Large intestine (tissue), 12 donors: ENCODE measurements at places on chromosomes 11 and 22. TPM values are rescaled to one million over a fixed set of nuclear protein-coding genes. Genes with fewer than 3 reads are reported as not detected.

The MAPK11 gene
- polyA plus RNA-seq = 5.1 TPM

DNA sequence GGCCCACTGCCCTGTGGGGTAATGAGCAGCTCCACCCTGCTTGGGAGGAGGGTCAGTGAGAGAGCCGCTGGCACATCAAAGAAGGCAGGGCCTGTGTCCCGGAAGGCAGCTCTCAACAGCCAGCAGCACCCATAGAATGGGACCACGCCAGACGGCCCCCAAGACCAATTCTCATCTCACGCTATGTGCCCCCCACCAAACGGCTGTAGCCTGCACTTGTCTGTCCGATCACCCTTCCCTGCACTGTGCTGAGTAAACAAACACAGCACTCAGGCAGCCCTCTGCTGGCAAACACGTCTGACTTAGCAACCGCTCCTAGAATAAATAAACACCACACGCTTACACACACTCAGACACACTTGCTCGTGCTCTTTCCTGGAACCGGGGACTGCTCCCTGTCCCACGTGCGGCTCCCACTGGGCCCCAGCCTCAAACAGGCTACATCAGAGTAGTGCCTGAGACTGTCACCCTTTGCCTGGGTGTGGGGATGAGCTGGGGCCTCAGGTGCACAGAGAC is 53.2 kb upstream of the CDON start:
- DNase-seq = peak; percentile 94
- H3K4me1 ChIP-seq = peaks cover 43% of the 10 kb centered on the region
- H3K27ac ChIP-seq = peak overlapping the region; percentile 43
- H3K27me3 ChIP-seq = no peaks in the 10 kb centered on the region

DNA sequence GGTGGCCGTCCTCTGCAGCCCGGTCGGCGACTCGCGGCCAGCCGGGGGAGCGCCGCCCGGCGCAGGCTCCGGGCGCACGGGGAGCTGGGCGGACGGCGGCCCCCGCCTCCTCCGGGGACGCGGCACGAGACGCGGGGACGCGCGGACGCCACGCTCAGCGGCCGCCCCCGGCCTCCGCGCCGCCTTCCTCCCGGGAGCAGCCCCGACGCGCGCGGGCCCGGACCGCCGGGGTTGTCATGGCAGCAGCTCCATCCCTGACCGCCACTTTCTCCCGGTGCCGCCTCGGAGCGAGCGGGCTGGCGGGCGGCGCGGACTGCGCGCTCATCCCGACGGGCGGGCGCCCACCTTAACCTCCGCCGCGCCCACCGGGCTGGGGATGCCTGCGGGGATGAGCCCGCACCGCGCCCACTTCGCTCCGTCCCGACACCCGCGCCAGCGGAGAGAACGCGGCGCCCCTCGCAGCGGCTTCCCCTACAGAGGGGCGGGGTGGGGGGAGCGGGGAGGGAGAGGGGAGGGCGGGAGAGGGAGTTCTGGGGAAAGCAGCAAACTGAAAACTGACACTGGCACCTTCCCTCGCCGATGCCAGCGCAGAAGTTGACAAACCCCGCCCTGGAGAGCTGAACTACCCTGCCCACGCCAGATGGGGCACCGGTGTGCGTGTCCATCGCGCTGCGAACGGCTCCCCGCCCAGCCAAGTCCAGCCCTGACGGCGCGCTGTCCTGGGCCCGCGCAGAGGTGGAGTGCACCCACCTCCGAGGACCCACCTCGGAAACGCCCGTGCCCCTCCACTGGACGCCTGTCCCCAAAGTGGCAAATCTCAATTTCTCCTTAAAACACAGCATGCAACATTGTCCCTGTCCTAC is 588.4 kb downstream of the OPCML start:
- peaks cover 7% of the 10 kb centered on the region for H3K4me1 ChIP-seq
- peaks cover 45% of the 10 kb centered on the region for H3K27me3 ChIP-seq
- H3K36me3 ChIP-seq = no peaks in the 10 kb centered on the region
- DNase-seq = no peak

DNA sequence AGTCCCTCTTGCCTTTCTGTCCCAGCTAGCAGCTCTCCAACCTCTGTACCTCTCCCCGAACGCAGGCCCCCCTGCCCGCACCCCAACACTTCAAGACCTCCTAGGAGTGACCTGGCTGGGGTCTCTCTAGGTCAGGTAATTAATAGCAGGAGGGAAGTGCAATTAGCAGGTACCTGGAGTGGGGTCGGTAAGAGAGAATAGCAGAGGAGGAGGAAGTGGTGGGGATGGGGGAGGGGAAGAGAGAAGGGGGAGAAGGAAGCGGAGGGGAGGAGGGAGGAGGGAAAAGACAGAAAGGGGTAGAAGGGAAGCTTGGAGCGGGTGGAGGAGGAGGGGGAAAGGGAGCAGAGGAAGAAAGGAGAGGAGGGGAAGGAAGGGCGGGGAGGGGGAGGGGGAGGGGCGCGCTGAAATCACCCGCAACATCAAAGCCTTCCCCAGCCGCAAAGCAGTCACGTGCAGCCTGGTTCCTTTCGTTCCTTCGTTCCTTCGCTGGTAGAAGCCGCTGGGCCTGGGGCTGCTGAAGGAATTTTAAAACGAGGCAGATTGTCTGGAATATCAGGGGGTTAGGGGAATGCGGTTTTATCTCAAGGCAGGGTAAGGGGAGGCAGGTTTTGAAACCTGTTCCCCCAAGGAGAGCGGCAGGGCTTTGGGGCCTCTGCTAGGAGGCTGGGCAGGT is 29.3 kb upstream of the TCF20 start:
- peaks cover 56% of the 10 kb centered on the region for H3K4me1 ChIP-seq
- H3K27ac ChIP-seq = no peak overlapping the region
- H3K27me3 ChIP-seq = no peaks in the 10 kb centered on the region
- H3K36me3 ChIP-seq = no peaks in the 10 kb centered on the region

DNA sequence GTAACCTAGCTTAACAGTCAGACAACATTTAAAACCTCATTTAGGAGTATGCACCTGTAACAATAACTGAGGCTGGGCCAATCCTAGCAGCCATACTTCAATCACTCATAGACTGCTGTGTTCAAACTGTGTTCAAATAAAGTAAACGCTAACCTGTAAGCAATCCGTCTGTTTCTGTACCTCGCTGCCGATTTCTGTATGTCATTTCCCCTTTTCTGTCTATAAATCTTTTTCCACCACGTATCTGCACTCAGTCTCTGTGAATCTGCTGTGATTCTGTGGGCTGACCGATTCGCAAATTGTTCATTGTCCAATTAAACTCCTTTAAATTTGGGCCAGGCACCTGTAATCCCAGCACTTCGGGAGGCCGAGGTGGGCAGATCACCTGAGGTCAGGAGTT is 12.3 kb downstream of the APOBEC3H start:
- H3K36me3 ChIP-seq = no peaks in the 10 kb centered on the region
- no peak overlapping the region for H3K27ac ChIP-seq
- H3K27me3 ChIP-seq = peaks cover 10% of the 10 kb centered on the region
- no peak overlapping the region for H3K4me3 ChIP-seq
- no peaks in the 10 kb centered on the region for H3K4me1 ChIP-seq

The MOV10L1 gene
- 2.3 TPM for polyA plus RNA-seq

DNA sequence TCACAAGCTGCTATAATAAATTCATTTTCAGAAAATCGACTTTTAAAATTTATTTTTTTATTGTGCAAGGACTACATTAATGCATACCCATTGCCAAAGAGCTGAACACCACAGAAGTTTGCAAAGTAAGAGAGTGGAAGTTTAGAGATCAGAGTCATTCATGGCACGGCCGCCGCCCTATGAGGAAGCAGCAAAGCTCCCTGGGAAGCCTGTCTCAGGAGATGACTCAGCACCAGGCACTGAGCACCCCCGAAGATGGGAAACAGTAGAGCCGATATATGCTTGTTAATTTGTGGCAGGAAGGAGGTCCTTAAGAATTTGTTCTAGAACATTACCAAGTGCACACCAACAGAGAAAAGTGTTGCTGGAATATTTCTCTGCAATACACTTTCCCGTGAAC is 693.7 kb downstream of the OPCML start:
- H3K4me1 ChIP-seq = no peaks in the 10 kb centered on the region
- H3K27ac ChIP-seq = no peak overlapping the region
- H3K27me3 ChIP-seq = no peaks in the 10 kb centered on the region
- no peaks in the 10 kb centered on the region for H3K36me3 ChIP-seq
- DNase-seq = no peak
- no peak overlapping the region for H3K4me3 ChIP-seq

- DNase-seq = no peak
- no peaks in the 10 kb centered on the region for H3K36me3 ChIP-seq
- H3K4me3 ChIP-seq = no peak overlapping the region
Observed at GRCh38 chr22:32776802-32777201, 24.7 kb upstream of the TIMP3 start.

DNA sequence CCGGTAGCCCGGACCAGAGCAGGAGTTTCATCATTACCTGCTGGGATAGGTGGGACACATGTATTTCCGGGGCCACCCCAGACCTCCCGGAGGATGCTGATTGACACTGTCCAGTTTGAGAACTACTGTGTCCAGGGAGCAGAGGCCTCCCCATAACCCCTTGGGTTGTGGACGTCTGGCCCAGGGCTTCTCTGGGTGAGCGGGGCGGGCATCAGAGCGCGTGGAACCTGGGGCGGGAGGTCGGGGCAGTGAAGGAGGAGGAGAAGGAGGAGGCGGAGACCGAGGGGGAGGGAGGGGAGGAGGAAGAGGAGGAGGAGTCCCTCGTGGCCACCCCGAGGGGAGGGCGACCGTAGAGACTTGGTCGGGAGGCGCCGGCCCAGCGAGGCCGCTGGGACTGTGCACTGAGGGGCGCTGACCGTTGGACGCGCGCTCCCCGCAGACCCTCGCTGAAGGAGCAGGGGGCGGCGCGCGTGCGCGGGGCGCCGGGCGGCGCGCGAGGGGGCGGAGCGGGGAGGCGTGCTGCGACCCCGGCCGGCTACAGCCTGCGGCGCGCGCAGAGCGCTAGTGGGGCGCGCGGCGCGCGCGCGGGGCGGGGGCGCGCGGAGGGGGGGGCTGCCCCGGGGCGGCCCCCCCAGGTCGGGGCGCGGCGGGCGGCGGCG is at the start of gene GRK3:
GRK3 (plus strand) TSS at position 356 of the 659 bp plus-strand sequence. CDS start 366 bp downstream, outside the sequence.
- H3K36me3 ChIP-seq = no peaks in the 10 kb centered on the region
- H3K4me3 ChIP-seq = peak within 1 kb of the TSS; percentile 53
- peak; percentile 87 for DNase-seq

DNA sequence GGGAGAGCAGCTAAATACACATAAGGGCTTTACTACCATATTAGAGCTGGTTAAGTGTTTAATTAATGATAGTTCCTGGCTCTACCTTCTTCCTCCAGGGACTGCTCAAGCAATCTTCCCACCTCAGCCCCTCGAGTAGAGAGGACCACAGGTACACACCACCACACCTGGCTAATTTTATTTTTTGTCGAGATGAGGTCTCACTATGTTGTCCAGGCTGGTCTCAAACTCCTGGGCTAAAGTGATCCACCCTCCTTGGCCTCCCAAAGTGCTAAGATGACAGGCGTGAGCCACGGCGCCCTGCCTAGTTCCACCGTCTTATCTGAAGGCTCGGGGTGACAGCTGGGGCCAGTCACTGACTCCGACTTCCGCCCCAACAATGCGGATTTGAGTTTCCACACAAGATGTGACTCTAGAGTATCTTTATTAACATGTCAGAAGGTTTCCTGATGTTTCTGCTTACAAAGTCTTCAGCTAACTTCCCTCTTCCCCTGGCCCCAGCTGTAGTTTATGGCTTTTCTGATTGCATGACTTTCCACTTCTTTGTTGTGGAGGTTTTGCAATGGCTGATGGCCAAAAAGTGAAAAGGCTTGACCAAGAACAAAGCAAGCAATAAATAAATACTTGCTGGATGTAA is 16.8 kb downstream of the TPST2 start:
- peaks cover 3% of the 10 kb centered on the region for H3K4me1 ChIP-seq
- H3K27ac ChIP-seq = no peak overlapping the region
- no peak overlapping the region for H3K4me3 ChIP-seq
